ENCODE measurements at places on chromosomes 11 and 22.

- no peak for DNase-seq
Measured at GRCh38 chr11:34642873-34643272, 22.0 kb downstream of the EHF start.

DNA sequence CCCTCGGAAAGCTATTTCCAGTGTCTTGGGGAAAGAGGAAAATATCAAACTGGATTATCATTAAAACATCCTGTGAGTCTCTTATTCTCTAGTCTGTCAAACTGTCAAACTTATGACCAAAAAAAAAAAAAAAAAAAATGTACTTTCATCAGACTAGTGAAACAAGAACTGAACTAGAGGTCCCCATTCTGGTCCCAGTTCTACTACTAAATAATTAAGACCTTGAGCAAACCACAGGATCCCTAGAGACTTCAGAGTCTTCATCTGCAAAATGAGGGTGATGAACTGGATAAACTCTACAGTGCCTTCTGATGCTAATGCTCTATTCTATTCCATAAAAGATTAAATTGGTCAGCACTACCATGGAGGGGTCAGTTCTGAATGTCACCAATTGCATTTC, 105.8 kb downstream of the SERGEF start:
- no peak for DNase-seq

DNA sequence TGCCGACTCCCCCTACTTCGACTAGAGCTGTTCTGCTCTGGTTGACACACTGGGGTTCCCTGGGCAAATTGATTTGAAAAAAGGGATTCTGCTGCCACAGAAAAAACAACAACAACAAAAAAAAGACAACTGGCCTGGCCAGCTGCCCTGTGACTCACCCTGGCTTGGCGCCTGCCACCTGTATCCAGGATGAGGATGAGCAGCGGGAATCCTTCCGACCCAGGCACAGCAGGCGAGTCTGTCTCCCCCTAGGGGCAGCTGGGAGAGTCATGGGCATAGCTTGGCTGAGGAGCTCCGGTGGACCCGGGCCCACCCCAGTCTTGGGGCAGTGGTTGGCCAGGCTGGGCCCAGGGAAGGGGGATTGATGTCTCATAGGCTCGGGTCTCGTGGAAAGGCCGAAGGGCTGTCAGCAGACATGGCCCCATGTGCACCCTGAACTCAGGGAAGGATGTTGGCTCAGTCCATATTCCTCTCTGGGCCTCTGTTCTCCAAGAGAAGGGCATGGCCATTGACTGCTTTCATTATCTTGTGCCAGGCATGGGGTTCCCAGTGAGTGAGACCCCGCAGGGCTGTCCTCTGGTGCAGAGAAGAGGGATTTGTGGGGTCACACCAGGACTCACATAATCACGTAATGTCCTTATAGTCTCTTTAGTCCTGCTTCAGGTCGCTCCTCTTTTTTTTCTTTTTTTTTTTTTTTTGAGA, 10.4 kb upstream of the SUN2 start:
- DNase-seq = peak; percentile 77

DNA sequence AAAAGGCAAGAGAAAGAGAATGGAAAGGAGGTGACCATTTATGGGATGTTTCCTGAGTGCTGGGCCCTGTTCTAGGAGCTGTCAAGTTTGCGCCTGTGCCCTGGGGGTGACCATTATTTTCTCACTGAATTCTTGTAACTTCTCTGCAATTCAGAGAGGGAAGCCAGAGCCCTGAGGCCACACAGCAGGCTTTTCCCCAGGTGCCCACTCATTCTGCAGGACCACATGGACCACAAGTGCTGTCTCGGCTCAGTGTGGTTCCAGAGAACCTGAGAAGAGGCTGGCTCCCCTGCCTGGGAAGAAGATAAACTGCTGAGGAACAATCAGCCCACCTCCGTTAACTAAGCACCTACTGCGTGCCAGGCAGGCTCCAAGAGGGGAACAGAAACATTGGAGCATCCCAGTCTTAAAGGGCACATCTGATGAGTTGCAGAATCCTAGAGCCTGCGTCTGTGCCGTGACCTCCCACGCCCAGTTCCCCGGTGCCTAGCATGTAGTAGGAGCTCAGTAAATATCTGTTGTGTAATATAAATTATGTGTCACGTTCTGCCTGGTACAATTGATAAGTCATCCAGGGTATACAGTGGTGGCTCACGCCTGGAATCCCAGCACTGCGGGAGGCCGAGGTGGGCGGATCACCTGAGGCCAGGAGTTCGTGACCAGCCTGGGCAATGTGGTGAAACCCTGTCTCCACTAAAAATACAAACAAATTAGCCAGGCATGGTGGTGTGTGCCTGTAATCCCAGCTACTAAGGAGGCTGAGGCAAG, 31.6 kb upstream of the CRYBB3 start:
- no peak for DNase-seq

DNA sequence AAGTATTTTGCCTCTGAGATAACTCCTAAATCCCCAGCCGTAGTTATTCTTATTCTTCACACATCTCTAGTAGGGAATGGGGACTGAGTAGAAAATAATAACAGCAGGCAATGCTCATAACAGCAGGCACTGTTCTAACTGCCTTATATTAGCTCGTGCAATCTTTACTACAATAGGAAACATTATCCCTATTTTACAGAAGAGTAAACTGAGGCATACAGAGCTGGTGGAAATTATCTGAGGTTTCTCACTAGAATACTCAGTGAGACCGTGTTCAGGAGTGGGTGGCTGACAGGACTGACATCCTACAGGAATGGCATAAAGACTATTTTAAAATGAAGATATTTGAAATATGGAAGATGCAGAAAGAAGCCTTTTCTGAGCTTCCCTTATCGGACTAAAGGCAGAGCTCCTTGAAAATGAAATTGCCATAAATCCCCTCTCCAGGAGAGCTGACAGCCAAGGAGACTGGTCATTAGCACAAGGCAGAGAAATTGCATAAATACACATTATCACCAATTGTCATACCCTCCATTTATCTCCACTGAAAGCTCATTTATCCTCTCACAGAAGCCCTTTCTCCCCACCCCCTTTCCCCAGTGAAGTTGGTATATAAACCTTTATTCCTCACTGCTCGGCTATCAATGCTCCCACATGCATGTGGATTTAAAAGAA, 93.9 kb downstream of the RASSF10 start:
- DNase-seq = no peak

- DNase-seq = no peak
Measured at GRCh38 chr11:45676522-45677095, 11.2 kb upstream of the CHST1 start.

GRCh38 chr22:20399866-20400605, 6.1 kb downstream of the ZNF74 start:
- no peak for DNase-seq

DNA sequence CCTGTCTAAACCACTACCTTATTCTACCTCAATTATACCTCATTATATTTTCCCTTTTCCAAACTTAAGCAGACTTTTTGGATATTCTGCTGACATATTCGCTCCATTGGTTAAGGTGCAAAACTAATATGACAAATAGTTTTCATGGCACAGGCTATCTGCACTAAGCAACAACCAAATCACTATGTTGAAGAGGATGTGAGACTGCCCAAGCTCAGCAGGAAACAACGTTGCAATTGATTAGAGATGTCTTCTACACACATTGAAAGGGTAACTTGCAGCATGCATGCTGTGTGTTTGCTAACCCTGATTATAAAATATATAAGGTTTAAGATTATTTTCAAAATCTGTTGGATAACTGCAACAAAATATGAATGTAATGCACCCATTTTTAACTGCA, 61.6 kb downstream of the STK33 start:
- DNase-seq = no peak

- no peak for DNase-seq
Measured at GRCh38 chr11:67413266-67413849, 2.1 kb upstream of the CARNS1 start.

Data from nephron progenitor cell (in vitro differentiated cells).